ENCODE measurements at places on chromosomes 7 and 10.

- no peak for DNase-seq
These were observed 136.4 kb upstream of the FGFR2 start for GRCh38 chr10:121734589-121735045.

GRCh38 chr10:37885850-37886249, 28.4 kb upstream of the ZNF248 start:
- no peak for DNase-seq

DNA sequence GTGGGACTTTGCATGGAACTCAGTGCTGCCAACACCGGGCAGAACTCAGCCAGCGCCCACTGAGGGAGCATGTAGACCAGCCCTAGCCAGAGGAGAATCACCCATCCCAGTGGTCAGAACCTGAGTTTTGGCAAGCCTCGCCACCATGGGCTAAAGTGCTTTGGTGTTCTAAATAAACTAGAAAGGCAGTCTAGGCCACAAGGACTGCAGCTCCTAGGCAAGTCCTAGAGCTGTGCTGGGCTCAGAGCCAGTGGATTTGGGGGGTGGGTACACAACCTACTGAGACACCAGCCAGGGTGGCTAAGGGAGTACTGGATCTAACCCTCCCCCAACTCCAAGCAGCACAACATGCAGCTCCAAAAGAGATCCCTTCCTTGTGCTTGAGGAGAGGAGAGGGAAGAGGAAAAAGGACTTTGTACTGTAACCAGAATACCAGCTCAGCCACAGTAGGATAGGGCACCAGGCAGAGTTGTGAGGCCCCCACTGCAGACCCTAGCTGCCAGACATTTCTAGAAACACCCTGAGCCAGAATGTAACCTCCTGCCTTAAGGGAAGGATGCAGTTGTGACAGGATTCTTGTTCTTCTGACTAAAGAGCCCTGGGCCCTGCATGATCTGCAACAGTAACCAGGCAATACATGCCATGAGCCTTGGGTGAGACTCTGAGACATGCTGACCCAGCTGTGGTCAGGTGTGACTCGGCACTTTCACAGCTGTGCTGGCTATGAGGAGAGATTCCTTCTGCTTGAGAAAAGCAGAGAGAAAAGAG, 24.4 kb downstream of the GSDME start:
- DNase-seq: no peak

DNA sequence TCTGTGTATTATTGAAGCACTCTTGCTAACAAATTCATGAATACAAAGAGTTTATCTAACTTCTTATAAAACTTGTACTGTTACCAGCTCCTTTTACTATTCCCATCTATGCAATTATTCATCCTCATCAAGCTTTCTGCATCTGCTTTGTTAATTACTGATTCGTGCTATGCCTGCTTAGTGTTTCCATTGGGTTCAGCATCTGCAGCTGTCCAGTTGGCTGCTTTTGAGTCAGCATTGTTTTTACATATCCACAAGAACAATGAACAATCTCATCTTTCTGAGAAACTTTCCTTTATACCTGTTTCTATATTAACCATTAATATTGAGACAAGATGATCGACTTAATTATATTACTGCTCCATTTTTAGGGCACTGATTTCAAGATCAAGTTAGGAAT, 19.6 kb upstream of the ANLN start:
- no peak for DNase-seq

GRCh38 chr10:75737580-75737949, 306.1 kb downstream of the LRMDA start:
- DNase-seq: no peak

DNA sequence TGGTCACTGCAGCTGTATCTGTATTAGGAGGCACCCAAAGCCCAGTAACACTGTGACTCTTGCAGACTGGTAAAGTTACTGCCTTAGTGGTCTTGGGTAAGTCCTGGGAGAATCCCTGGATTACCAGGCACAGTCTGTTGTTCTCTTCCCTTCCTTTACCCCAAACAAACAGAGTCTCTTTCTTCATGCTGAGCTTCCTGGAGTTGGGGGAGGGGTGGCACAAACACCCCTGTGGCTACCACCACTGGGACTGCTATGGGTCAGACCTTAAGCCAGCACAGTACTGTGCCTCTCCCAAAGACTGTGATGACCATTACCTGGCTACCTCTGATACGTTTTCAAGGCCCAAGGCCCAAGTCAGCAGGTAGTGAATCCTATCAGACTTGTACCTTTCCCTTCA, 59.9 kb upstream of the FAM3C start:
- no peak for DNase-seq

DNA sequence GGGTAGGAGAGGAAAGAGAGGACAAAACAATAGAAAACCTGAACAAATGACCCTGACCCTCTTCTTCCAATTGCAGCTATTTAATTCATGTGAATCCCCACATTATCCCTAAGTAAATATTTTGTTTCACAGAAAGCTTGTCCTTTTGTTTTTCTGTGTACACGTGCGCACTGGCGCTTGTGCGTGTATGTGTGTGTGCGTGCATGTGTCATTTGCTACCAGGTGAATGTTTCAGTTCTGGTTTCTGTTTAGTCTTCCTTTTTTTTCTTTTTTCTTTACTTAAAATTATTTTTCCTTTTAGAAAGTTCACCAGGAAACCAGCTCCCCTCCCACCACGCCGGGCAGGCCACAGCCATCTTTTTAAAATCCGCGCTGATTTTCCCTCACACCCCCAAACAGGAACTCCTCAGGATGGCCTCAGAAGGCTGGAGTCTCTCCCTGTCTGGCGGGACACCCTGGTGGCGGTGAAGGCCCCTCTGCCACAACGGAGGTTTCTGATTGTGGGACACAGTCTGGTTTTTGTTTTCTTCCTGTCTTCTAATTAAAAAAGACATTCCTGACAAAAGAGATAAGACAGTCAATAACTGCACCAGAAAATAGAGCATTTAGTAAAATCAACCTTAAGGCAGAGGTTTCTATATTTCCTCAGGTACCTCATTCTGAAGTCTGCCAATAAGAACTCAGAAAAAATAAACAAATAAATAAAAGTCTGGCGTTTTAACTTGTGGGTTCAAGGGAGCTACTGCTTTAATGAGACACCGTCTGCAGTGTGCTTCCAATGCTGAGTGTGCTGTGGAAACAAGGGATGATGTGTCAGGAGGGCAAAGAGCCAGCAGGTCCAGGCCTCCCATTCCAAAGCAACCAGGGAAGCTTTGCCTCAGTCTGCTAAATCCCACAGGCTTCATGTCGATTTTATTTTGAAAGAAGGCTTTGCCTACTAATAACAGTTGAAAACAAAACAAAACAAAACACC, 17.4 kb downstream of the IRF5 start:
- no peak for DNase-seq

- no peak for DNase-seq
These were observed 114.5 kb downstream of the ATE1 start for GRCh38 chr10:121813211-121813815.

DNA sequence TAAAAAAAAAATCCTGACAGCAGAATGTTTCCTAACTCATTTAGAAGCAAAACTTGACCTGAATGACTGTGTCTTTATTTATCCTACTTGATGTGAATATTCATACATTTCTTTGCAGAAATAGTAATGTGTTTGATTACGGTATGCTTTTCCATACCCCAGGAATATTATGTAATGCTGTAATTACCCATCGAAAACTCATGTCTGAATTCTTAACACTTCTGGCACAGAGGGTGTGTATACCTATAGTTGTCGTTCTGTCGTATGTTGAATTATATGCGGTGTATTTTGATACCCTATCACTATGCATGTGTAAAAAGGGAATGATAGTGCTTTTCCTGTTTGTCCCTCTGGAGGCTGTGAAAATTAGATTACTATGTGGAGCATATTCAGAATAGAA, 26.6 kb downstream of the SDK1 start:
- no peak for DNase-seq

DNA sequence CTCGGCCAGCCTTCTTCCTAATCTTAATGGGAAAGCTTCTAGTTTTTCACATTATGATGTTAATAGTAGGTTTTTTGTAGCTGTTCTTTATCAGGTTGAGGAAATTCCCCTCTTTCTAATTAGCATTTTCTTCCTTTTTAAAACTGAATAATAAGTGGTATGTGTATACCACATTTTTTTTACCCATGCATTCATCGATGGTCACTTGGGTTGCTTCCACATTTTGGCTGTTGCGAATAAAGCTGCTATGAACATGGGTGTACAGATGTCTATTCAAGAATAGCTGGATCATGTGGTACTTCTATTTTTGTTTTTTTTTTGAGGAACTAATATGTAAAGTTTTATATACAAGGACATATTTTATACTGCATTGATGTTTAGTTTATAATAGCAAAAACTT, 44.3 kb downstream of the NRF1 start:
- no peak for DNase-seq

DNA sequence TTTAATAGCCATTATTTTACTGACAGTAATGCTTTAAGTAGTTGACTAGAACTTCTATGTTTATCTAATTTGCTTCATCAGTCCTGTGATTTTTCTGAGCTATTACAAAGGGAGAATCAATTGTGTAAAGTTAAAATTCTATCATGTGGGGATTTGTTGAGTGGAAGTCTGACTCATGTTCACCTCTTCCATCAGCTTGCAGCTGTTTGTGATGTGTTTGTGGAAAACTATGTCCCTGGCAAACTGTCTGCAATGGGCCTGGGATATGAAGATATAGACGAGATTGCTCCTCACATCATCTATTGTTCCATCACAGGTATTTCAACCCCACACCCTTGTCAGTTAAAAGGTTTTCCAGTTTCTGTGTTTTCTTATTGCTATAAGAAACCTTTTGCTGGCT, 59.9 kb downstream of the SUGCT start:
- DNase-seq: no peak

DNA sequence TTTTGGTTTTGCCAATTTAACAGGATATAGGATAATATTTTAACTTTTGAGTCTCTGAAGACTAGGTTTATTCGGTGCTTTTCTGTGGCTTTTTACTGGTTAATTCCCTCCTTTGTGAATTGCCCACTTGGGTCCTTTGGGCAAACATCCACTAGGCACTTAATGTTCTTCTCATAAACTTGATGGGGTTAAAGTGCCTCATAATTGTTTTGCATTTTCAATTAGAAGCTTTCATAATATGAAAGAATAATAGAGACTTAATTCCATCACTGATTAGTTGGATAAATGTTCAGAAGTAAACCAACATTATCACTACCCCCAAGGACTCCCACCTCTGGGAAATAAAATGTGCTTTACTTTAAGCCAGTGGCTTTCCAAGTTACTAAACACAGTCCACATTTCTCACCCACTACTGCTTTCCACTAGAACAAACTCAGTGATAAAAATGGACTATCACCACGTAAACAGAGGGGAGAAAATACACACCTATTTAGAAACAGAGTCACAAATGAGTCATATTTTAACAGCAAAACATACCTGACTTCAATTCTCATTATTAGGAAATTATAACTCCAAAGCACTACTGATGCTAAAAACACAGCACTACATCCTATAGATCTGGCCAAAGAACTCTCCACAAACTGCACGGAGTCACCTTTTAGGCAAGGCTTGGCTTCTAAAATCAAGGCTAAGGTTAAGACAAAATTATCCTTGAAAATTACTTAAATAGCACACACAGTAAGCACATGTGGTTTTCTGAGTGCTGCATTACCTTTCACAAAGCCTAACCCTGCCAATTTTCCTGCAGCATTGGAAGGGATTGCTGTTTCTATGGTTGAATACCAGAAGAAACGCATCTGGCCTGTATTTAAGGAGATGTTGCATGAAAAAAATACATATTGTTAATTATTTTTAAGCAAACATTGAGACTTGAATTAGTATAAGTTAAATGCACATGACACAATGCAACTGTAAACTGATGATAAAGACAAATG, 41.2 kb downstream of the PARD3 start:
- DNase-seq: no peak

- no peak for DNase-seq
These were observed 91.8 kb downstream of the SH3PXD2A start for GRCh38 chr10:103763374-103764202.

- DNase-seq: no peak
These were observed 10.0 kb upstream of the INPP5F start for GRCh38 chr10:119715628-119716505.

- peak; percentile 20 for DNase-seq
These were observed 55.2 kb upstream of the GSDME start for GRCh38 chr7:24812305-24812945.

GRCh38 chr7:47591655-47592572, 10.0 kb upstream of the TNS3 start:
- DNase-seq: no peak

DNA sequence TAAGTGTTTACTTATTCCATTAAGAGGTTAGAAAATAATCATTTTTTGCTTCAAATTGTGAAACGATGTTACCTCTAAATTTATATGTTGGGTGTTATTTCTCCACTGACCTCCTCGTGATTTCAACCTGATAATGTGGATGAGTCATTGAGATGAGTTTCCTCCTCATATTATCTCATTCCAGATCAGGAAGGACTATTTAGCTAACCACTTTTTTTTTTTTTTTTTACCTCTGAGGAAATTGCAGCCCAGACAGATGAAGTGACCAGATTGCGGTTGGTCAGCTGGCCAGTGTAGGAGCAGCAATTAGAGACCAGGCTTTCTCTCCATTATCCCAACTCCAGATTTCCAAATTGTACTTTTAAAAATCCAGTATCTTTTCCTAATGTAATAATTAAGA, 248.7 kb downstream of the FZD1 start:
- DNase-seq: no peak

- no peak for DNase-seq
These were observed 36.1 kb downstream of the DNAJB12 start for GRCh38 chr10:72318418-72319262.

DNA sequence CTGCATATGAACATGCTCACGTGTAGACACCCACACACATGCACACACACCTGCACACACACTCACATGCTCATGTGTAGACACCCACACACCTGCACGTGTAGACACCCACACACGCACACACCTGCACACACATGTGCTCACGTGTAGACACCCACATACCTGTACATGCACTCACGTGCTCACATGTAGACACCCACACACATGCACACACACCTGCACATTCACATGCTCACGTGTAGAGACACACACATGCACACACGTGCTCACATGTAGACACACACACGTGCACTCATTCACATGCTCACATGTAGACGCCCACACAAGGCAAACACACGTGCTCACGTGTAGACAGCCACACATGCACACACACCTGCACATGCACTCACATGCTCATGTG, 275.8 kb downstream of the PTPRN2 start:
- no peak for DNase-seq

All from activated T-helper 9 cell treated with anti-CD3 and anti-CD28 coated beads, Interleukin-2, amount 50 U/mL, for 16 hours (primary cell).